ENCODE measurements at places on chromosomes 13 and 19.
A peak's percentile ranks its signal among the peaks of the same experiment; 100 is the strongest.

DNA sequence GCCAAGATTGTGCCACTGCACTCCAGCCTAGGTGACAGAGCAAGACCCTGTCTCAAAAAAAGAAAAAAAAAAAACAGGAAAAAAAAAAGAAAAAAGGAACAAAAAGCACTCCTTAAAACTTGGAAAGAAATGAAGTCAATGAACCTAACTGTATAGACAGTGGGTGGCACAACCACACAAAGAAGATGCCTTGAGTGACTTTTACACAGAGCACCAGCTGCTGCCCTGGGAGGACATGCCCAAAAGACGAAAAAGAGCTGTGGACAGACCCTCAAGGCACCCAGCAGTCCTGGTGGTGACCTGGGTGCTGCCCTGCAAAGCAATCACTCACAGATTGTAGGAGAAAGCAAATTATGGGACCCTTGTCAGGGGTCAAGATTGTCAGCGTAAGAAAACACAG lies 5.9 kb upstream of the LAMP1 start:
- no peak for DNase-seq

GRCh38 chr13:43760257-43760656 lies 26.5 kb downstream of the ENOX1 start:
- no peak for DNase-seq

DNA sequence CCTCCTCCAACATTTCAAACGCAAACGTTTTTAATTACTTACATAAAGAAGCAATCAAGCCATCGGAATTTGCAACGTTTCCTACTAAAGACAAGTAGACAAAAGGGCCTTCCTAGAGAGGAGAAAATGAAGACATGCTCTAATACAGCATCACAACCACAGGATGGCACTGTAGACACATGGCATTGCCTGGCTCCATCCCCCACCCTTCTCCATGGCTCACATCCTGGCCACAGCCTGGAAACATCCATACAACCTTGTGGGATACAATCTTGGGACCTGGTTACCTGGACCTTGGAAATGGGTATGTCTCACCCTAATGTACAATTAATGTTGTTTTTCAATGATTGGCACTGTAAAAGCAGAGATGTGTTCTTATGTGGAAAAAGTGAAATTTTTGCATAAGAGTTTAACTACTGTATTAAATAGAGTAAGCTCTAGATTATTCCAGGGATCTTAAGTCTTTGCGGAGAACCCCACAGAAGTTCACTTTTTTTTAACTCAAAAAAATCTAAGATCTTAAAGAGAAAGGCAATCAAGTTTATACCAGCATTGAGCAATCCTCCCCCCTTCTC lies 21.5 kb downstream of the EBPL start:
- DNase-seq: no peak

DNA sequence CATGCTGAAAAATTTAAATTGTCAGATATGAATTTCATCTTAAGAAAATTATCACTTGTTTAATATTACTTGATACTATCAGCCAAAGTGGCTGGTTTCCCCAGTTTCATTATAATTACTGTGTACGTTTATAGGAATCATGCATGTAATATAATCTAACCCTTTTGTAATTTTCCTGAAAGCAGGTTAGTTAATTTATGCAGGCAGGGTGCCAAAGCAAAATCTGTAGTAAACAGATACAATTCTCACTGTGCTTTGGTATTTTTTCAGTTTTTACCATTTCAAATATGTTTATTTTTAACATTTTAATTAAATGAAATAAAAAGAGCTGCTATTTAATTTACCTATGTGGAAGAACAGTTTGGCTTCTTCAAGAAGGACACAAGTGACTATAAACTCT lies 1227.5 kb upstream of the MIR17HG start:
- DNase-seq: no peak

DNA sequence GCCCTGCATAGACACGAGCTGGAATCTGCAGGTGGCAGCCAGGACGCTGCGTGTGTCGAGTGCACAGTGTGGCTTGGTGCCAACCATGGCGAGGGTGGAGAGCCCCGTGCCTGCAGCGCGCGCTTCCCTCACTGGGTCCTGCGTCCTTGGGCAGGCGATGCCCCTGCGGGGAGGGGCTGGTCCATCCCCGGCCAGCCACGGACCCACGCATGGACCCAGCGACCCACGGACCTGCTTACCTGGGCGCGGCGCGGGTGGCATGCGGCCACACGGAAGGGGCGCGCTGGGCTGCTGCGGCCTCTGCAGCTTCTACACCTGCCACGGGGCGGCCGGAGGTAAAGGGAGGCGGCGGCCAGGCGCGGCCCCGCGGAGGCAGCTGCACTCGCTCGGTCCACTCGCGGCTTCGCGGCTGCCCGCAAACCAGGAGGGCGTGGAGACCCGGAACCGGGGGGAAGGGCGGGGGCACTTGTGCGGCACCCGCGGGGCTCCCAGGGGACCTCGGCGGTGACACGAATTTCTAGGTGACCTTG lies 569 bp upstream of the MCF2L start:
- peak; percentile 43 for DNase-seq

- DNase-seq: no peak
Measured at GRCh38 chr19:51136851-51137551, 5.1 kb upstream of the SIGLEC7 start.

DNA sequence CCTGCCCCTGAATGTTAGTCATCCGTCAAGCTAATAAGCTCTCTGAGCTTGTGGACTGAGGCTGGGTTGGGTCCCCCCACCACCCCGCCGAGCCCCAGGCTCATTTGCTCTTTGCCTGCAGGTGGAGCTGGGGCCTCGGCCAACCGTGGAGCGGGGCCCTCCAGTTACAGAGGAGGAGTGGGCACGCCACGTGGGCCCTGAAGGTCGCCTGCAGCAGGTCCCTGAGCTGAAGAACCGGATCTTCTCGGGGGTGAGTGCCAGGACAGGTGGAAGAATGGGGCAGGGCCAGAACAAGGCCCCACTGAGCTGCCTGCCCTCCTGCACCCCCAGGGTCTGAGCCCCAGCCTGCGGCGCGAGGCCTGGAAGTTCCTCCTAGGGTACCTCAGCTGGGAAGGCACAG lies 5.1 kb downstream of the TBC1D17 start:
- no peak for DNase-seq

DNA sequence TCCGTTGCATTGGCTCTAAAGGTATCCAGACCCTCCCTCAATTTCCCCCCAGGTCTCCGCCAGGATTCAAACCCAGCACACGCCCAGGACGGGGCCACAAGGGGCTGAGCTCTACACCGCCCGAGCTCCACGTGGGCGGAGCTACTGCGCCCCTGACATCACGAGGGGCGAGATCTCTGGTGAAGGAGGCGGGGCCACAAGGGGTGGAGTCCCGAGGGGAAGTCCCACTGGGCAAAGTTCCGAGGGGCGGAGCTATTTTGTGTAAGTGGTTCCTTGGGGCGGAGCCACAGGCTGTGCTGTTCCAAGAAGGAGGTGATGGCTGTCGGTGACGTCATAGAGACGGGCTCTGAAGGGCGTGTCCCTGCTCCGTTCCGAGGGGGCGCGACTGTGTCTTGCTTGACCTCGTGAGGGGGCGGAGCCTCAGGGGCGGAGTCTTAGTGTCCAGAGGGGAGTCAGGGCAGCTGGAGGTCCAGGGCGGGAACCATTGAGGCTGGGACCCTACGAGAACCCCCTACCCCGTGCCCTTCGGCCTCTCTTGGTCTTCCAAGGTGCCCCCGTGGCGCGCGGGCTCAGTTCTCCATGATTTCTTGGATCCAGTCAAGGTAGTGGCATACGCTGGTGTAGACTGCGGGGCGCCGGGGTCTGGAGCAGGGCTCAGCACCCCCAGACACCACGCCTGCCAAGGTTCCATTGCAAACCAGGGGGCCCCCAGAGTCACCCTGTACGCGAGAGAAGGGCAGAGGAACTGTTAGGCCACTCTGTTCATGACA lies 1.3 kb upstream of the KLK8 start:
- no peak for DNase-seq

GRCh38 chr19:31070146-31071065 lies 278.8 kb downstream of the TSHZ3 start:
- DNase-seq: no peak

DNA sequence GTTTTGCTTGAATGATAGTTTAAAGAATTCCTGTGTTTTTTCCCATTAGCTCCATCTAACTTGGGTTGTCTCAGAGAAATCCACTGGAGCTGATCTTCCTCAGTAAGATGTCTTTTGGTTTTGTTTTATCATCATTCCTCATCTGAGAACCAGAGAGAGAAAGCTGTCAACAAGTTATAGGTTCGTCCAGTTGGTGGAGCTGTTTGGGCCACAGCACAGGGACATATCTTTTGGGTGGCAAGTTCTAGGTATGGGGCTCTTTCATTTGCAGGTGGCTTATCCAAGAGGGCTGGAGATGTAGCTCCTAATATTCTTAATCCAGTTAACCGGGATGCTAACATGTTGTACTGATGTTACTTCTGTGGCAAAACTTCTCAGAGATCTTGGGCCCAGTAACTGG lies 174.2 kb downstream of the KCNRG start:
- no peak for DNase-seq

DNA sequence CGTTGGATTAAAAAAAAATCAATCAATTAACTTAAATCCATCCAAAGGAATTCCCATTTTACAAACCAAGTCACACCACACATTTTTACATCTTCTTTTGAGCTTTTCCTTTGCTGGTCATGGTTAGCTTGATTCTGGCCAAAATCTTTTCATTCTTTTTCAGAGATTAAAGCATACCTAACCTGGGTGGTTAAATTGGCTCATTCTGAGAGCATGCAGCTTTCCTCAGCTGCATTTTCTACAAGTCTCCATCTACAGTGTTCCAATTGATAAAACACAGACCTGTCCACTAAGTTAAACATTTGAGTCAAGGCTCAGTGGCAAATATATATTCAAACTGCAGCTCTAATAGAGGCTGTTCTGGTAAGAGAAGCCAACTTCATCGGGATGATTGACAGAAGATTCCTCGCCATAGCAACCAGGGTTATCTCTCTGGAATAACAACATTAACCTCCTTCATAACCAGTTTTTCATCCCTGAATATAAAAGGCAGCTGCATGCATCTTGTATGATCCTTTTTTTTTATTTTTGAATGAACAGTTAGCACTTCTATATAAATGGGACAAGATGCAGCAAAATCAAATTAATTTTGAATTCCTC lies 106.2 kb downstream of the DNAJC15 start:
- DNase-seq: no peak

GRCh38 chr19:14006766-14007562 lies 844 bp upstream of the RFX1 start:
- DNase-seq: no peak

GRCh38 chr19:43934055-43934984 lies 762 bp downstream of the ZNF45 start:
- no peak for DNase-seq

DNA sequence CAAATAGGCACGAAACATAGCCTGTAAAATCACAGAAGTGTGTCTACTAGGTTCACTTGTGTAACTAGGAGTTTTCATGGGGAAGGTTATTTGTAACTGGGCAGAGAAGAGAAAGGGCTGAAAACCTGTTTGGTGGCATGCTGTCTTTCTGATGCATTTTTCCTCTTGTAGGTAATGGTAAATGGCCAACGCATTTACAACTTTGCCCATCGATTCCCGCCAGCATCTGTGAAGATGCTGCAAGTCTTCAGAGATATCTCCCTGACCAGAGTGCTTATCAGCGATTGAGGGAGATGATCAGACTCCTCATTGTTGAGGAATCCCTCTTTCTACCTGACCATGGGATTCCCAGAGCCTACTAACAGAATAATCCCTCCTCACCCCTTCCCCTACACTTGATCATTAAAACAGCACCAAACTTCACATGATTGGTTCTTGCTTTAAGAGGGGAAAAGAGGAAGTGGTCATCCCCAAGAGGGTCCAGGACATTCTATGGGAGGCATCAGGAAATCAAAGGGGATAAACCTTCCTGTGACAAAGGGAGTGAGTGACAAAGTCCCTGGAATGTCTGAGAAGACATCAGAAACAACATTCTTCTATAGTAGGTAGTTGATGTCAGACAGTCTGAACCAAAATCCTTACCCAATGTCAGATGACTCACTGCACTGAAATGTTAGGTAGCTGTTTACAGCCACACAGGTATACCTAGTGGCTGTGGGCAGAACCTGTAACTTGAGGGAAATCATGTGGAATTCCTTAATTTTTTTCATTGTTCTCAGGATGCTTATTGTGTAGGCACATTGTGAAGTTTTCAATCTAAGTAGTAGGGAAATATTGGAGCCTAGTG lies 5.0 kb downstream of the LGALS14 start:
- no peak for DNase-seq

DNA sequence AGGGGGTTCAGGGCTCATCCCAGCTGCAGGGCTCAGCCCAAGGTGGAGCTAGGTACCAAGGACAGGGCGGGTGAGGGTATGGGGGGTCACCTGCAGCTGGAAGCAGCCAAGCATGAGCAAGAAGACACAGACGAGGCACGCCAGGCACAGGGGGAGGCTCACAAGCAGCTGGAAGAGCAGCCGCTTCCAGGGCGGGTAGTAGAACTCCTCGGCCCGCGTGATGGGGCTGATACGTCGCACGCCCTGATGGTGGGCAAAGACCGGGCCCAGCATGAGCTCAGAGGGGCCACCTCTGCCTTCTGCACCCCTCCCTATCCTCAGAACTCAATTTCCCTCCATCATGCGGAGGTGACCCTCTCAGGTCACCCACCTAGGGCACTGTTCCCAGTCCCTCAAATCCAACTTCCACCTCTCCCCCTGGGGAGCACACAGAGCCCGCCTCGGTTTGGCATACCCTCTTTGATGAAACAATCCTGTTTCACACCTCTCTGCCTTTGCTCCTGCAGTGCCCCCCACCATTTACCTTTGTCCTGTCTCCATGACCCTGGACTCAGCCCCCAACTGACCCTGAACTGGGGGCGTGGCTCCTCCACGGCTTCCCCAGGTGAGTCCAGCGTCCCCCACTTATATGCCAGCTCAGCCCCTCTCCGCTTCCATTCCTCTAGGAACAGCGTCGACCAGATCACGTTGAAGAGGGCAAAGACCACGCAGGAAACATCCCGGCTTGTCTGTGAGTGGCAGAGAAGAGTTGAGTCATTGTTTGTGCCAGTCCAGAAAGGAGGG lies 4.2 kb downstream of the ANO8 start:
- DNase-seq: no peak

GRCh38 chr13:40530961-40531360 lies 135.5 kb downstream of the FOXO1 start:
- no peak for DNase-seq

DNA sequence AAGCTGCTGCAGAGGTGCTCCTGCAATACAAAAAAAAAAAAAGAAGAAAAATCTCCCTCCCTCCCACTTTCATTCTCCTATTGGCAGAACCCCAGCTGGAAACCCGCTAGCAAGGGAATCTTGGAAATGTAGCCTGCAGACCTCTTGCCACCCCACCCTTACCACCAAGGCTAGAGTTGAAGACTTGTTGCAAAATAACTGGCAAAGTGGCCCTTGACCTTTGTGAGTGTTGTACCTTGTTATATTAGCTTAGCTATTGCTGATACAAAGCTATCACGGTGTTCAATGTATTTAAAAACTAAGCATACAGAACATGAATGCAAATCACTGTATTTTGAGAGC lies 57.5 kb upstream of the KCTD4 start:
- no peak for DNase-seq

- no peak for DNase-seq
Measured at GRCh38 chr19:51687791-51688670, 5.1 kb upstream of the SPACA6 start.

GRCh38 chr19:11138601-11139300 lies 16.8 kb downstream of the SPC24 start:
- no peak for DNase-seq
